Psoas muscle (tissue), 8 donors: ENCODE measurements at places on chromosomes 12 and 14. TPM values are rescaled to one million over a fixed set of nuclear protein-coding genes. Genes with fewer than 3 reads are reported as not detected.

DNA sequence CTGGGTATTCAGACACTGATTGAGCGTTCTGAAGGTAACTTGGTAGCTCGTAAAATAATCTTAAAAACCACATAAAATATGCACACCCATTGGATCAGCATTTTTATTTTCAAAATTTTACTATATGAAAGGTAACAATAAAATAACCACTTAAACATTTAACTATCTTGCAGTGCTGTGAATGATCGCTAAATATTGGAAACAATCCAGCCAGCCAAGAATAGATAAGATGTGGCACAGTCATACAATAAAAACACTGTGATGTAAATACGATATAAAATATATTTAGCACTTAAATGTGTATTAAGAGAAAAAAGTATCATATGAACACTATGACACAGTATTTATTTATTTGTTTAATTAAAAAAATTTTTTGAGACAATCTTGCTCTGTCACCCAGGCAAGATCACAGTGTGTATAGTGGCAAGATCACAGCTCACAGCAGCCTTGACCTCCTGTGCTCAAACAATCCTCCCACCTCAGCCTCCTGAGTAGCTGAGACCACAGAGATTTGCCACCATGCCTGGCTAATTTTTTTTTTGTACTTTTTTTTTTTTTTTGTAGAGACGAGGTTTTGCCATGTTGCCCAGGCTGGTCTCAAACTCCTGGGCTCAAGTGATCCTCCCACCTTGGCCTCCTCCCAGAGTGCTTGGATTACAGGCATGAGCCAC is 39.4 kb downstream of the SDR9C7 start:
- no peak for DNase-seq

GRCh38 chr12:7793211-7793610 is 4.0 kb downstream of the NANOG start:
- DNase-seq: no peak

DNA sequence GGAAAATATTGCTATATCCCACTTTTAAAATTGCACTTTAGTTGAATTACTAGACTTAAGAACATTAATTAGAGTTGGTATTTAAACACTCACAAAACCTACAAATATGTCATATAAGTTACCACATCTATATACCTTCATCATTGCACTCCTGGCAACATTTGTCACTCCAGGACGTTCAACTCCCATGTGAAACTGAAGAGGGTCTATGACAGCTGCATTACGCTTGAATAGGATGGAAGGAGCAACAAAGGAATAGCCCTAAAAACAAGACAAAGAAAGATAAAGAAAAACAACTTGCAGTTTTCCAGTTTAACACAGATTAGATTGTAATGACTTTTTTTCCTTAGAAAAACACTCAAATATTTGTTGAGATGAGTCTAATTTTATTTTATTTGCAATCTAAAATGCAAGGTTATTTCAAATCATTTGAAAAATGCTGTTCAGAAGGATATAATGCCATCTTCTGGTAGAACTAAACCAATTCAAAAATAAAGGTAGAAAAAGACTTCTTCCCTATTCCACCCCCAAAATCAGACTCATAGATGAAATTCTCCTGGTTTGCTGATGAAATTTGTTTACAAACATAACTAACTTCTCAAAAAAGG is 84.3 kb upstream of the TTC7B start:
- DNase-seq: no peak

DNA sequence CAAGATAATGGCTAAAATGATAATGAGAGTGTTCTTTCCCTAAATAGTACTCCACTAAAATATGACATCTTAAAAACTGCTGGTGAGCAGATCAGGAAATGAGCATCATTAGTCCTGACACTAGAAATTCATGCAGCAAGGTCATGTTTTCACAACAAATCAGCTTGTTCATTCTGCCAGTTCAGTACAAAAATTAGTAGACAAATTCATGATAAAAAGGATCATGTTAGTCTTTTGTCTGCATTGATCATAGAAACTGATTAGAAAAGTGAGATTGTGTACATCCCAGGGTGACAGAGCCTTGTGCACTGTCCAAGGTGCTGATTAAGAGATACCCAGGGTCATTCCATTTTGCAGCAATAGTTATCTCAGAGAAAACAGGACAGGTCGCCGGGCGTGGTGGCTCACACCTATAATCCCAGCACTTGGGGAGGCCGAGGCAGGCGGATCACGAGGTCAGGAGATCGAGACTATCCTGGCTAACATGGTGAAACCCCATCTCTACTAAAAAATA is 163.6 kb downstream of the RIMBP2 start:
- no peak for DNase-seq

- no peak for DNase-seq
These were observed 684.5 kb downstream of the C12orf50 start for GRCh38 chr12:87344699-87345098.

DNA sequence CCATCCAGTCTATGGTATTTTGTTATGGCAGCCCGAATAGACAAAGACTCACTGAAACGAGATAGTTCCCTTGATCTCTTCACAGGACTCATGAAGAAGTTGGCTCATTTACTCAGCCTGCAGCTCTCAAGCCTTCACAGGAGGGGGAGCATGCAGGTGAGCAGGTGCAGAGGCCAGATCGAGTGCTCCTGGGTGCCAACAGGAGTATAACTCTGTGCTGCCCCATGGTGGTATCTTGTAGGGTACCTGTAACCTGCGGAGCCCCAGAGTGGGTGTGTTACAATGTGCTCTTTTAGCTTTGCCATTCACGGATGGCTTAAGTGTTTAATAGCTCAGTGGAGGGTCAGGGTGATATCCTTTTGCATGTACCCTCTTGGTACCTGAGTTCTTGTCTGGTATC is 159.5 kb downstream of the METTL25 start:
- DNase-seq: no peak

DNA sequence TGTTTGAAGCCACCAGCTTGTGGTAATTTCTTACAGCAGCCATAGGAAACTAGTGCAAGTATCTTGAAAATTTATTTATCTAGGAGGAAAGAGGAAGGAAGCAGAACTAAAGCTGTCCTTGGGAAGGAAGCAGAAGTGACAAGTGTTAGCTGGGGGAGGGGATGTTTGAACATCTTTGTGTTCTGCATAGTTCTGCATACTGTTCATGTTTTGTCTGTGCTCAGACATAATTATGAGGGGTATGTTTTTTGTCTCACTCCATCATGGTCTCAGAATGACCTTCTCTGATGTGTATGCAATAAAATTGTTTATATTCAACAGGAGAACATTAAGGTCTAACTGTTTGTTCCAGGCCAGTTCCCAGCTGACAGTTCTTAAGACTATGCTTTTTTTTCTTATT is 606.5 kb downstream of the GALC start:
- no peak for DNase-seq

DNA sequence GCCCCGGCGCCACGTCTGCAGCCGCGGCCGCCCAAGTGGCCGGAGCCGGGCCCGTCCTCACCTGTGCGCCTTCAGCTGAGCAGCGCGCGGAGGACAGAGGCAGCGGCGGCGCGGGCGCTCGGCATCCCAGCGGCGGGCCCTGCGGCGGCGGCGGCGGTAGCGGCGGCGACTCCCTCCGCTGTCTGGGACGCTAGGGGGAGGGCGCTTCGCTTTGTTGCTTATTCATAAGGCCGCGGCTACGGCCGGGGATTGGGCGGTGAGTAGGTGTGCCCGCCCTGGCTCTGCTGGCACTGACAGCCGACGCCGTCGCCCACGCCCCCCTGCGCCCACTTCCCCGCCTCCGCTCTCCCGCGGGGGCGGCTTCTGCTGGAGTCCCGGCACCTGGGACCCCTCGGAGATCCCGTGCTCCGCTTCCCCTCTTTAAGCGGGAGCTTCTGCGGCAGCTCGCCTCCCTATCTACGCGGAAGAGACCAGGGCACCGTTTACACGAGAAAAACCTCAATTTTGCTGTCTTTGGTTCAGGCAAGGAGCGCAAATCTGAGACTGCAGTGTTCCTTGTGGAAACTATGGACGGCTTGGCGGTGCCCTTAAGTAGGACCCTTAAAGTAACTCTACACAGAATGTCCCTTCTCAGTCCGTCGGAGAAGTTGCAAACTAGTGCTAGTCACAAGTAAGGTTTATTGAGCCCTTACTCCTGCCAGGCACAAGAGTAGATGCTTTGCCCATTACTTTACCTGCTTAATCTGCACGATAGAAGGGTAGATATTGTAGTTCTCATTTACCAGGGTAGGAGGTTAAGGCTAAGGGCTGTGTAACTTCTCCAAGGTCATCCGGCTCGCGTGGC is at the start of gene ARMH4:
Gene ARMH4, minus strand, starts transcription at position 200 of the 844 bp plus-strand sequence. CDS start 12,855 bp downstream, outside the sequence.
- DNase-seq: peak; percentile 81

- no peak for DNase-seq
These were observed 86.6 kb upstream of the OTX2 start for GRCh38 chr14:56896922-56897321.

DNA sequence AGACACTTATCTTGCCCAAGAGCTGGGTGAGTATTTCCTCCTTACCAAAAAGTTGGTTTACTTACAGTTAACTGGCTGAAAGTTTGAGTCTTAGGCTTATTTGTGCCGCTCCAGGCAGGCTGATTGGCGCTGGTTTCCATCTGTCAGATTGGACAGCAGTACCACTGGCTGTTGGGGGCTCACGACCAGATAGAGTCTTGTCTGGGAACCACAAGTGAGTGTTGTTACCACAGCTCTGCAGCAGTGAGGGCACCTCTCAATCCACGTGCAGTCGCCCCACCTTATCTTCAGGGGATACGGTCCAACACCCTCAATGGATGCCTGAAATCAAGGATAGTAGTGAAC is 58.9 kb downstream of the DDX51 start:
- no peak for DNase-seq

- DNase-seq: no peak
These were observed 25.7 kb downstream of the RAB21 start for GRCh38 chr12:71780237-71780822.

- no peak for DNase-seq
These were observed 659.7 kb upstream of the TMEM132C start for GRCh38 chr12:127607146-127607725.

NKX2-1 gene
- not detected for polyA plus RNA-seq

IQSEC3 gene
- polyA plus RNA-seq: 0.30 TPM

LRCOL1 gene
- polyA plus RNA-seq: not detected

KRT75 gene
- polyA plus RNA-seq: not detected

GPR162 gene
- 0.60 TPM for polyA plus RNA-seq

OR6C2 gene
- polyA plus RNA-seq: not detected

TBX3 gene
- 5.0 TPM for polyA plus RNA-seq

BDKRB1 gene
- 0.06 TPM for polyA plus RNA-seq

SLC35F4 gene
- not detected for polyA plus RNA-seq

LRTM2 gene
- polyA plus RNA-seq: not detected

GALNT8 gene
- 0.14 TPM for polyA plus RNA-seq

GPX2 gene
- polyA plus RNA-seq: not detected

OVCH1 gene
- 0.19 TPM for polyA plus RNA-seq
